ENCODE measurements at places on chromosomes 1 and 21. TPM values are rescaled to one million over a fixed set of nuclear protein-coding genes. Genes with fewer than 3 reads are reported as not detected.

Gene KRTAP19-3
- not detected for total RNA-seq

Gene ALPL
- total RNA-seq = 0.25 TPM

Gene ZSWIM5
- total RNA-seq = 0.81 TPM

Gene NUF2
- 30.8 TPM for total RNA-seq

Gene ZFP69
- total RNA-seq = not detected

Gene NEGR1
- total RNA-seq = not detected

Gene KRTAP19-4
- total RNA-seq = not detected

Gene LAX1
- not detected for total RNA-seq

Gene TCP10L
- 0.90 TPM for total RNA-seq

Gene MCOLN2
- total RNA-seq = 1.9 TPM

Gene PLEKHG5
- total RNA-seq = 2.1 TPM

Gene FBLIM1
- 26.3 TPM for total RNA-seq

Gene INAVA
- 37.0 TPM for total RNA-seq

Gene NDUFV3
- total RNA-seq = 20.1 TPM

Gene FCRLB
- total RNA-seq = 2.2 TPM

Gene PCP4
- total RNA-seq = not detected

Gene TNFRSF18
- not detected for total RNA-seq

Gene MCM3AP
- 40.0 TPM for total RNA-seq

Gene HSPB7
- total RNA-seq = not detected

Gene RNF207
- total RNA-seq = 12.8 TPM

Gene FNDC5
- total RNA-seq = 0.95 TPM

Gene OR2T2
- not detected for total RNA-seq

Gene CADM3
- 0.15 TPM for total RNA-seq

Gene CYP4Z1
- total RNA-seq = not detected

Gene CHRM3
- 0.06 TPM for total RNA-seq

Gene SLC45A1
- total RNA-seq = 3.0 TPM

Gene GUCA2B
- total RNA-seq = not detected

Gene KIF14
- total RNA-seq = 10.4 TPM

Gene PM20D1
- not detected for total RNA-seq

Gene KIF21B
- 3.5 TPM for total RNA-seq

Gene PROK1
- total RNA-seq = not detected

Gene PRKAA2
- total RNA-seq = 2.6 TPM

Gene FCGR3A
- not detected for total RNA-seq

Gene ACKR1
- total RNA-seq = not detected

Gene FAM43B
- 4.5 TPM for total RNA-seq

Gene PRDM15
- 3.3 TPM for total RNA-seq

Gene PIGK
- total RNA-seq = 12.2 TPM

Gene NBPF4
- 0.23 TPM for total RNA-seq

Gene C1orf50
- total RNA-seq = 3.2 TPM

Gene EDN2
- 4.7 TPM for total RNA-seq

Gene KCNH1
- 2.4 TPM for total RNA-seq

Gene TNFRSF8
- not detected for total RNA-seq

Gene S100A10
- total RNA-seq = 1,892 TPM

Gene NUP210L
- total RNA-seq = not detected

Gene TMEM61
- total RNA-seq = 0.35 TPM

Gene ANGPTL7
- total RNA-seq = not detected

All from A549 treated with RU486 at 1 μM for 4 hours (cell line).